ENCODE measurements at places on chromosomes 6 and 20.
A peak's percentile ranks its signal among the peaks of the same experiment; 100 is the strongest.

GRCh38 chr6:101445527-101445926, 52.0 kb downstream of the GRIK2 start:
- no peak for DNase-seq

GRCh38 chr6:14743474-14744211, 502.2 kb upstream of the JARID2 start:
- DNase-seq = no peak

GRCh38 chr20:9015984-9016324, 52.9 kb upstream of the PLCB4 start:
- DNase-seq = no peak

DNA sequence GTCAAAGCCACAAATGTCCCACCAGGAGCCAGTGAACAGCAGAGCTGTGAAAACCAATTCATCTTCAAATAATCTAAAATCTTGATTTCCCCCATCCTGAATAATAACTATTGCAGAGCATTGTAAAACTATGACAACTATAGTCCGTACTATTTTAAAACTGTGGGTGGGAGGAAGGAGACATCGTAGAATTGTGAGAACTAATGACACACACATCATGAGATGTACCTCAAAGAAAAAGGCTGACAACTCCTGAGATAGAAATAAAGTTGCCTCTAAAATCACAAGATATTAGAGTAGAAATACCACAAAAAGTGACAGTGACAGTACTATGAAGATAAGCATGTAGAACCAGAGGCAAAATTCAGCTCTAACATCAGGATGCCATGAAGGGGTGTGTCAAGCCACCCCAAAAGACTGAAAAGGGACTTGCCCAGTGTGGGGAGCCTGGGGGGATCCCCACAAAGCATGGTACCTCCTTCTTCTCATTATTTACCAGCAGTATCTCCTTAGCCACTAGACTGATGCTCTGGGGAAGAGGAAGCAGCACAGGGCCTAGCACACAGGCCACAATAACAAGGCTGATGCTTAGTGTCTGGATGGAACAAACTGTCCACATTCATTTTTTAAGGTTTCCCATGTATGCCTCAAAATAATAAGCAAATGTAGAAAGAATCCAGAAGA, 13.4 kb downstream of the NAPB start:
- peak; percentile 34 for DNase-seq

DNA sequence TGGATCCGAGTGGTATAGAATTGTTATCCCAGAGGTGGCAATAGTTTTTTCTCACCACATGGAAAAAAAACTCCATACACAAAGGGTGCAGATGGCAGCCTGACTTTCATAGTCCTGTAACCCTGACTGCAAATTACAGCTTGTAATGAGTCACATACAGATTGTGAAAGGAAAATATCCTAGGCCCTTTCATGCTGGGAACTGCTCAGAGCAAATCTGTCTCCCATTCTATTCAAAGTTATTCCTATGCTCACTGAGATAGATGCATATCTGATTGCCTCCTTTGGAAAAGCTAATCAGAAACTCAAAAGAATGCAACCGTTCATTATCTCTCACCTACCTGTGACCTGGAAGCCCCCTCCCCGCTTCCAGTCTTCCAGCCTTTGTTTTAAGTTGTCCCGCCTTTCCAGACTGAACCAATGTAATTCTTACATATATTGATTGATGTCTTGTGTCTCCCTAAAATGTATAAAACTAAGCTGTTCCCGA, 108.7 kb upstream of the MAP3K4 start:
- DNase-seq = no peak

- no peak for DNase-seq
Observed at GRCh38 chr6:88749849-88750248, 213.6 kb downstream of the RNGTT start.

- no peak for DNase-seq
Observed at GRCh38 chr6:53523511-53524454, 21.1 kb downstream of the GCLC start.

DNA sequence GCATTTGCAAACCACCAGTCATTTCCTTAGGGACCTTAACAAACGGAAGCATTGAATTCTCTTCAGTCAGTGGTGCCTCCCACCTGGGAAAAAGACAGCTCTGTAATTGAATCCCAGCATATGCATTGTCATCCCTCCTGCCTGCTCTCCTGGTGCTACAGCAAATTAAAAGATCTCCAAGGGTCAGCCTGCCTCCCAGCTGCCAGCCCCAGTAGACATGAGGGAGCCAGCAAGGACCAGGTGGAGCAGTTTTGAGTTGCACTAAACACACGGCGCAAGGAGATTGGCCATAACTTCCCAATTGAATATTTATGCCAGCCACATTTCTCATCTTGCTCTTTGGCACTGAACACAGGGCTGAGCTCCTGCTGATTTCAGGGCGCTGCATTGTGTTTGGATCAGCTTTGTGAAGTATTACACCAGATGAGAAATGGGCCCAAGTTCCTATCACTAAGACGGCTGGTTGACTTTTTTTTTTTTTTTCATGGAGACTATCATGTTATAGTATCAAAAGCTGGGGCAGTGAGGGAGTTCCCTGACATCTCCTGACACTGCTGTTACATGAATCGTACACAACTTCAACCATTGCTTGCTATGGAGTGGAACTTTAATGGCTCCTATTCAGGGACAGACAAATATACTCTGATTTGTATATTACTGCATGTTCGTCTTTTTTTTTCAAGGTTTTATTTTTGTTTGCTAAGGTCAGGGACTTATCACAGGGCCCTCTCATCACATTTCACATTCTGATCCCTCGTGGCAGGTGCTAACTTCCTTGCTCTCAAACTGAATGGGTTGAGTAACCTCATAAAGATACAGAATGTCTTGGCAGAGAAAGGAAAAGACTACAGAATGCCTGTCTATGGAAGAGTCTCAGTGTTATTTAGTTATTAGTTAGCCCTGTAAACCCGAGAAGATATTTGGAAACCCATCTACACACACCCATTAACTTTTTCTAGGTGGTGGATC, 191.1 kb downstream of the EYA4 start:
- no peak for DNase-seq

- peak; percentile 10 for DNase-seq
Observed at GRCh38 chr6:64266351-64266821, 630.8 kb downstream of the PHF3 start.

- DNase-seq = no peak
Observed at GRCh38 chr6:148263010-148263409, 79.6 kb upstream of the SASH1 start.

DNA sequence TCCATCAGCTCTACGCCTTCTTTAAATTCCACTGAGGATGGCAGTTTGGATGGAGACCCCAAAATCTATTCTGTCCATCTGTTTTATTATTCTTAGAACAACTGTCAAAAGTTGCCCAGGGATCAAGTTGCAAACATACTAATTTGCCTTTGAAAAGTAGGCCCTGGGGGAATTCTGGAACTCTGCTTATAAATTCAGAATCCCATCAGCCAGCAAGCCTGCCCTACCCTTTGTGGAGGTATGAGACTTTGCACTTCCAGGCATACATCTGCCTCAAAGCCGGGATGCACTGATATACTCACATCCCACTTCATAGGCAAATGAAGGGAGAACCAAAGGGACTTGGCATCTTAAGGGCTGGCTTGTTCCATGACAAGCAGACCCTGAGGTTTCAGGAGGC, 93.6 kb downstream of the INSM1 start:
- no peak for DNase-seq

DNA sequence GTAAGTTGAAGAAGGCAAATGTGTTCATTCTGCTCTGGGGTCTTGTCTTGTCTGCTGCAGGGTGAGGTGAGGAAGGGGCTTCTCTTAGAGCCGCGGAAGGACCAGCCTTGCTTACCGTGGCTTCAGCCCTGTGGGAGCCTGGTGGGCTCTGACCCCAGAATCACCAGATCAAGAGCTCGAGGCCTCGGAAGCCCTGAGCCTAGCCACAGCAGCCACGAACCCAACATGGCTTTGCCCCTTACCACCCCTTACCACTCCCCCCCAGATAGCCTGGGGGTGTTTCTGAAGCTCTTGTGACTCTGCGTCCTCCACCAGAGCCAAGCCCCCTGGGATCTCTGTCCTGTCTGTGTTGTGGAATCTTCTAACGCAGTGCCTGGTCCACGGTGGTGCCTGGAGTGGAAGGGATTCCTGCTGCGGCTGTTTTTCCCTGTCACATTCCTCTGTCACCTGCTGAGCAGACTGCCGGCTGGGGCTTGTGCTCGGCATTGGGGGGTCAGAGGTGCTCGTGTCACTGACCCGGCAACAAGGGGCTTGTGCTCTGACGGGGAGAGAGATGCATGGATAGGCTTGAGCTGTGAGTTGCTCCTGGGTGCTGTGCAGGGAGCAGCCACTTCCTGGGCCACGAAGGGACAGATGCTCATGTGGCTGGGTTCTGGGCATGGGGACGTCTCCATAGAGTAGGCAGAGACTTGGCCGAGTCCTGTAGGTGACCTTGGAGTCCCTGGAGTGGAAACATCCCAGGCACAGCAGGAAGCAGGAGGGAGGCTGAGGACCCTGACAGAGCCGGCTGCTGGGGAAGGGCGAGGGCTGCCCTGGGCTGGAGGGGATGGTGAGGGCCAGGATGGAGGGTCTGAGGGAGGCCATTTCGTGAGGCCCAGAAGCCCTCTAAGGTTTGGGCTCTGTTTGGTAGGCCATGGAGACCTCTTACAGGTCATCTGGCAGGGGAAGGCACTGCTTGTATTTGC, 316.0 kb downstream of the QKI start:
- DNase-seq = no peak

GRCh38 chr6:149983145-149983544, 19.4 kb downstream of the ULBP1 start:
- no peak for DNase-seq

DNA sequence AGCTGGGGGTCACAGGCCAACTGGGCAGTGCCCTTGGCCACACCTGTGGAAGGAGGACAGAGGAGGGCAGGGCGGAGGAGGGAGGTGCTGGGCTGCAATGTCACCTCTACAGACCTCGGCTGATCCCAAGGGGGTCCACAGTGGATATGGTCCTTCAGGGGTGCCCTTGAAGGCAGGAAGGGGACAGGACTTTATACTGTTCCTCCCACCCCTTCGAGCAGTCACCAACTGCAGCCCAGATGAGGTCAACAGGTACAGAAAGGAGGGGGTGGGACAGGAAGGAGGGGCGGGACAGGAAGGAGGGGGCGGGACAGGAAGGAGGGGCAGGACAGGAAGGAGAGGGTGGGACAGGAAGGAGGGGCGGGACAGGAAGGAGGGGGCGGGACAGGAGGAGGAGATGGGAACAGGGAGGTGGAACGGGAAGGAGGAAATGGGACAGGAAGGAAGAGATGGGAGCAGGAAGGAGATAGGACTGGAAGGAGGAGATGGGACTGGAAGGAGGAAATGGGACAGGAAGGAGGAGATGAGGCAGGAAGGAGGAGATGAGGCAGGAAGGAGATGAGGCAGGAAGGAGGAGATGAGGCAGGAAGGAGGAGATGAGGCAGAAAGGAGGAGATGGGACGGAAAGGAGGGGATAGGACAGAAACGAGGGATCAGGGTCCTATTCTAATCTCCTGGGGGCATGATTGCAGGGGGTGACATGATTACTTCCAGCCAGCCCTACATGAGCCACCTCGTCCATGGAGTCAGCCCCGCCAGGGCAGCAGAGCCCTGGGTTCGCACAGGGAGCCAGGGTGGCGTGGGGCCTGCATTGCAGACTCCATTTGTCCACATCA, 19.4 kb upstream of the MRGBP start:
- peak; percentile 79 for DNase-seq

- DNase-seq = peak; percentile 78
Observed at GRCh38 chr6:33632558-33633039, 11.5 kb downstream of the ITPR3 start.

DNA sequence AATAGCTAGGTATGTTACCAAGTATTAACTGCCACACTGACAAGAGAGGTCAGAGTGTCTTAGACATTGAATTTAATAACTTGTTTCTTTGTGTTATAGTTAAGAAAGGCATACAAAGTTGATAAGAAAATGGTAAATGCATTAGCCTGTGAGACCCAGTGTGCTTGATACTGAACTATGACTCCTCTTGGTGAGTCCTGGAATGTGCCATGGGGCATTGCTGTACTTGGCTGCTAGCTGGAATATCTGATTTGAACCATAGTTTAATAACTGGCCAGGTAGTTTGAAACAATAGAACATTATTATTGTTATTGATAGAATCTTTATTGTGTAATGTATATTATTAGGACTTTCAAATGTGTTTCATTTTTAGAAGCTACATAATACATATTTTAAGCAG, 70.0 kb downstream of the ZFAND3 start:
- DNase-seq = no peak

GRCh38 chr6:121335087-121336008, 1.1 kb upstream of the TBC1D32 start:
- DNase-seq = no peak

DNA sequence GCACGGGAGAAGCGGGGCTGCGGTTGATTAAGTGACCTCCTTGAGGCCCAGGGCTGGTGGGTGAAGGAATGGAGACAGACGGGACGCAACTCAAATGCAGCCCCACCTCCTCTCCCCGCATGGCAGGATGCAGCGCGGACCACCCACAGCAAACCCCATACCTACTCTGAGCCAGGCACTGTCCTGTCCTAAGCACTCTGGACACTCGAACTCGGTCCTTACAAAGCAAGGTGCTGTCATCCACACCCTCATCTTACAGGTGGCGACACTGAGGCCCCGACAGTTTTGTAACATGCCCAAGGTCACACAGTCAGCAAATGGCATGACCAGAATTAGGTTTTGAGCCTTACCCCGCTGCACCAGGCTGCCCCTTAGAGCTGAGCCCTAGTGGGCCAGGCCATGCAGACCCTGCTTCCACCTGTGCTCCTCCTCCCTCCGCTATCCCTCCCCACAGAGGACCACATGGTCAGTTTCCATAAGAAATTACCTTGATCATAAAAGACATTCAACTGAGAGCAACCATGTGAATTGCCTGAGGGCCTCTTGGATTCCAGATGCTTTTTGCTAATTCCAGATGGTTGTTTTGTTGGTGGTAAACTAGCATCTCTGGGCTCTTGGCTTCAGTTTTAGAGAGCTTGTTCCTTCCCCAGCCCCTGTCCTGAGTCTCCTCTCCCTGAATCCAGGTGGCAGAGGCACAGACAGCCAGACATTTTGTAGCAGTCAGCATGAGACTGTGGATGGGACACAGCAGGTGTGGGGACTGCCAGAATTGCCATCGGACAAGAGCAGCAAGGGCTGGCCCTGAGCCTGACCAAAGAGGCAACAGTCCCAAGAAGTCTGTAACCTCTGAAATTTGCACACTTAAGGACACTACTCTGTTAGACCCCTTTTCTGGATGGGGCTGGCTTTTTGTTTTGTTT, 171.9 kb upstream of the PMEPA1 start:
- no peak for DNase-seq

GRCh38 chr6:55562318-55562717, 16.7 kb downstream of the HMGCLL1 start:
- no peak for DNase-seq

DNA sequence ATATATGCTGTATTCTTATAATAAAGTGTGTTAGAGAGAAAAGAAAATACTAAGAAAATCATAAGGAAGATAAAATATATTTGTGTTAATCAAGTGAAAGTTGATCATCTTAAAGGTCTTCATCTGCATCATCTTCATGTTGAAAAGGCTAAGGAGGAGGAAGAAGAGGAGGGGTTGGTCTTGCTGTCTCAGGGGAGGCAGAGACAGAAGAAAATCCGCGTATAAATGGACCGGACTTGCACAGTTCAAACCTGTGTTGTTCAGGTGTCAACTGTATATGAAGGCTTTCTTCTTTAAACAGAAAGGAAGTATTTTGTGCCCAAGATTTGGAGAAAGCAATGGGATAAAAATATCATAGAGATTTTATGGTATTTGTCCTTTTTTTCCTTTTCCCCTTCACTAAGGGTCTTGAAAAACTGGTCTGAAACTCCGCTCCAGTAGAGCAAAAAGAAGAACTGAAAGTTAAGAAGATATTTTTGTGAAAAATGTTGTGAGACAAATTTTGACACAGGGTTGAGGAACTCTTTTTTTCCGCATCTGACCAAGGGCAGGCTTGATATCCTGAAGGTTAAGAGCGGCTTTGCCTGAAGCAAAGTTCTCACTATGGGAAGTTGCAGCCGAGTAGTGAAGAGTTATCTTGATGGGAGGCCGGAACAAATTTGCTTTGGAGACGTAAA, 350.7 kb downstream of the LAMA2 start:
- DNase-seq = no peak

Measured in GM13977 (cell line).